Jurkat, Clone E6-1 (cell line): ENCODE measurements at places on chromosomes 11 and 22.
A peak's percentile ranks its signal among the peaks of the same experiment; 100 is the strongest.

DNA sequence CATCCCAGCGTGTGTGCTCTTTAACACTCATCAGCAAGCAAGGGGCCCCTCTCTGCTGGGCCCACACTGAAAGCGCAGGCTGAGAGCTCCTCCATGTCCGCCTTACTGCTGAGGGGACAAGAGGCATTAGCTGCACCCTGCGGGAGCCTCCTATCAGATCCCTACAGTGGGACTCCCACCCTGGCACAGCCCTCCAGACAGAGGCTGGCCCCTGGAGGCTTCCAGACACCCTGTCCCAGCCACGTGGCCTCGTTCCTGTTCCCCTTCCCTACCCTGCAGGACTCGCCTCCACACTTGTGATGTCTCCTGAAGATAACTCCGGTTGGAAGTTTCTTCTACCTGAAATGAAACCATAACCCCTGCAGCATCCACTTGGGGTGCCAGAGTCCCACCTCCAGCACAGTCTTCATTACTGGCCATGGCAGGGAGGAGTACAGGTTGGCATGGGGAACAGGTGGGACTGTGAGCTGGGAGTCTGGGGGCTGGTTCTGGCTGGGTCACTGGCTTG is 5.0 kb upstream of the SH3BP1 start:
- DNase-seq = no peak

- DNase-seq = no peak
Measured at GRCh38 chr11:77418155-77418970, 55.5 kb downstream of the PAK1 start.

GRCh38 chr22:45273452-45274075 is 11.2 kb upstream of the UPK3A start:
- DNase-seq = no peak

- DNase-seq = peak; percentile 75
Measured at GRCh38 chr22:49807780-49808708, 19.6 kb downstream of the BRD1 start.

- no peak for DNase-seq
Measured at GRCh38 chr11:35143297-35144135, 4.5 kb downstream of the CD44 start.

DNA sequence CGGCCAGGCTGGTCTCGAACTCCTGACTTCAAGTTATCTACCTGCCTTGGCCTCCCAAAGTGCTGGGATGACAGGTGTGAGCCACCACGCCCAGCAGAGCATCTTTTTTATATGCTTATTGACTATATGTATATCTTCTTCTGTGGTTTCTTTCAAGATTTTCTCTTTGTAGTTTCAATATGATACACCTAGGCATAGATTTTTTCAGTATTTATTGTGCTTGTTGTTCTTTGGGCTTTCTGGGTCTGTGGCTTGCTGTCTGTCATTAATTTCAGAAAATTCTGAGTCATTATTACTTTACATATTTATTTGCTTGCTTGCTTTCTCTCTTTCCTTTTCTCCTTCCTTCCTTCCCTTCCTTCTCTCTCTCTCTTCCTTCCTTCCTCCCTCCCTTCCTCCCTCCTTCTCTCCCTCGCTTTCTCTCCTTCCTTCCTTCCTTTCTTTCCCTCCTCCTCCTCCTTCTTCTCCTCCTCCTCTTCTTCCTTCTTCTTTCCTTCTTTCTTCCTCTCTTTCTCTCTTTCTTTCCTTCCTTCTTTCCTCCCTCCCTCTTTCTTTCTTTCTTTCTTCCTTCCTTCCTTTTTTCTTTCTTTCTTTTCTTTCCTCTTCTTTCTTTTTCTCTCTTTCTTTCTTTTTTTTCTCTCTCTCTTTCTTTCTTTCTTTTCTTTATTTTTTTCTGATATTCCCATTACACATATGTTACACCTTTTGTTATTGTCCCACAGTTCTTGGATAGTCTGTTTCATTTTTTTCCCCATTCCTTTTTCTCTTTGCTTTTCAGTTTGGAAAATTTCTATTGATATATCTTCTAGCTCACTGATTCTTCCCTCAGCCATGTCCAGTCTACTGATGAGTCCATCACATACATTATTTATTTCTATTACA is 10.9 kb upstream of the DCHS1 start:
- DNase-seq = no peak

GRCh38 chr11:108825381-108825780 is 160.5 kb downstream of the DDX10 start:
- no peak for DNase-seq

DNA sequence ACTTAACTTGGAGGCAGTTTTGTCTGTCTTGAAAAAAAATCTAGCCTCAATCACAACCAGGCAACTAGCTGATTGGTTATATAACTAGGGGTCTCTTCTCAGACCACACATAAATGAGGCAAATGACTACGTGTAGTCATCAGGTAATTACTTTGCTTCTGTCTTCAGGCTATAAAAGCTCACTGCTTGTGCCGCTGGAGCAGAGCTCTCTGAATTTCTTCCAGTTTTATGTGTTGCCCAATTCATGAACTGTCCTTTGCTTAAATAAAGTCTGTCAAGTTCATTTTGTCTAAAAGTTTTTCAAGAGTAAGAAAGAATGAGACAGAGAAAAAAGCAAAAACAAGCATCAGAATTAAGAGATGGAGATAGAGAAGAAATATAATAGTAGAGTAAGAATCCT is 93.4 kb downstream of the MUC15 start:
- no peak for DNase-seq

DNA sequence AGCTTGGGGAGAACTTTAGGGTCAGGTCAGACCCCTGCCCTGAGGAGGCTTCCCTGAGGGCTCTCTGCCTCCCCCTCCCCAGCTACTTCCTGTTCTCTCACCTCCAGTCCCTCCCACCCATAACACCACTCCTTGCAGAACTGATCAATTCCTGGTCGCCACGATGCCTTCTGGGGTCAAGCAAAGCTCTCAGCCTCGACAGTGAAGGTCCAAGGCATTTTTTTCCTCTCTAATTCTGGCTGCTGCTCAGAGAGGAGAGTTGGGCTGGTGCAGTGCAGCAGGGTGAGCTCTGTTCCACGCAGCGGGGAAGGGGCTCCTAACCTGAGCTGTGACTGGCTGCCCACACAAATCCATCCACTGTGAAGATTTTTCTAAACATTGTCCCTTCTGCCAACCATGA is 628.4 kb downstream of the BRD1 start:
- DNase-seq = no peak

DNA sequence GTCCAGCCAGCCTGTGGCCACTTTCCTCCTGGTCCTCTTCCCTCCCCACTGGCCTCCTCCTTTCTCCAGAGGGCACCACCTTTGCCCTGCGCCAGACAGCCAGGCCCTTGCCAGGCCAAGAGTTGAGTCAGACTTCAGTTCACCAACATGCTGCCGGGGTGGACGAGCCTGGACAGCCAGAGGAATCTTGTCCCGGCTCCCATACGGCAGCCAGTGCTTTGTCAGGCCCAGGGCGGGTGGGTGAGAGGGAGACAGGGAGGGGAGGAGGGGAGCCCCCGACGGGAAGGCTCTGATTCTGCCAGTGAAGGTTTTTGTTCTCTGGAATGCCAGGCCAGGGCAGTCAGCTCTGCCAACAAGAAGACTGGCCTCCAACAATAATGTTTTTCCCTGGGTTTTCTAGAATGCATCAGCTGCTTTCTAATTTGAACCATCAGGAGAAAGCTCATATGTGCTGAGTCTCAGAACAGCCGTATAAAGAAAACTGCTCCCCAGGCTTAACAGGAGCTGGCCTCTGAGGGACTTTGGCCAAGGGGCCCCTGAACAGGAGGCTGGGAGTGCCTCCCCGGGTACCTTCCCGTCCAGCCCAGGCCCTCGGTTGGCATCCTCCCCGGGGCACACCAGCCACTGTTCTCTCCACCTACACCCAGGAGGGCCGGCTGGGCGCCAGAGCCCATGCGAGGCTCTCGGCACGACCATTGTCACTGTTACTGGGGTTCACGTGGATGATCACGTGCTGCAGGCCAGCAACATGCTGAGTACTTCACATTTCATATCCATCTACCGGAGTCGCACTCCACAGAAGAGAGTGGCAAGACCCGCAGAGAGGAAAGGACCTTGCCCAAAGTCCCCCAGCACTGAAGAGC is 28.6 kb downstream of the LIF start:
- DNase-seq = no peak

DNA sequence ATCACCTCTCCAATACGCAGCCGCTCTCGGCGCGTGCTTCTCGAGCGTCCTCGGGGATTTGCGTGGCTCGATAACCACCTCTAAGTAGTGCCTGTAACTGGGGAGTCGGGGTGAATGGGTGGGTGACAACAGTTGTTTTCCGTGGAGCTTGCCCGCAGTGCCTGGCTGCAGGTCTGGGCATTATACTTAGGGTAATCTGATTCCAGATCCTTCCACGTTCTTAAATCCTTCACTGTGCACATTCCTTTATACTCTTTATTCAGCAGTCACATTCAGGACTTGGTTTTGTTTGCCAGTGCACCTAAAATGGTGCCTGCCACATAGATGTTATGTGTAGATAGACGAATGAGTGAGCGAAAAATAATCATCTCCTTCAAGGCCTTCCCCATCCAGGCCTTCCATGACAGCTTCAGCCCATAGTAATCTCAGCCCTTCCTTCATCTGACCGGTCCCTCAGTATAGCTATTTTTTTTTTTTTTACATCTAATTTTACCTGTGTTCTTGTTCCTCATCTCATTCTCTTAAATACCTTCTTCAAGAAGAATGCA is 602 bp downstream of the NAT10 start:
- no peak for DNase-seq

GRCh38 chr11:87110443-87111131 is 72.9 kb downstream of the TMEM135 start:
- DNase-seq = no peak

GRCh38 chr11:10162222-10162621 is 131.8 kb downstream of the SBF2 start:
- no peak for DNase-seq

DNA sequence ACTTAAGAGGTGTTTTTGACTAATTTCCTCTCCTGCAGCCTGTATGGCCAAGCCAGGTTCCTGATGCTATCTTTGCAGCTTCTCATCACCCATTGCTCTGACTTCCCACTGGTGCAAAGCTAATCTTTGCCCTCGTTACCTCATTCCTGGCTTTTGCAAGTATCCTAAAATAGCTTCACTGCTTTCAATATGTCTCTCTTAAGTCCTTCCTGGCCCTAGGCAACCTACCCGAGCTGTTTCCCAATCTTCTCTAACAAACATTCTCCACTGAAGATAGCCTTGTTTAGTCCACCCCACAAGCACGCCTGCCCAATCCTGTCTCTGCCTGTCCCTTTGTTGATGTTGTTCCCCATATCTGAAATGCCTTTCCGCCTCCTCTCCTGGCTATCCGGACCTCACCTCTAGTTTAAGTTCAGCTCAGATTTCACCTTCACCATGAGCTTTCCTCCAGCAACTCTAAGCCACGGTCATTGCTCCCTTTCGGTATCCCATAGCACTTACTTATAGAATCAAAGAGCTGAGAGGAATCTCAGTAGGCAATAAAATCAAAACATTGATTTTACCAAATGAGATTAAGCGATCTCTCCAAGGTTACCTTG is 30.1 kb upstream of the CECR2 start:
- DNase-seq = no peak
